ENCODE measurements at places on chromosomes 5 and 9.

DNA sequence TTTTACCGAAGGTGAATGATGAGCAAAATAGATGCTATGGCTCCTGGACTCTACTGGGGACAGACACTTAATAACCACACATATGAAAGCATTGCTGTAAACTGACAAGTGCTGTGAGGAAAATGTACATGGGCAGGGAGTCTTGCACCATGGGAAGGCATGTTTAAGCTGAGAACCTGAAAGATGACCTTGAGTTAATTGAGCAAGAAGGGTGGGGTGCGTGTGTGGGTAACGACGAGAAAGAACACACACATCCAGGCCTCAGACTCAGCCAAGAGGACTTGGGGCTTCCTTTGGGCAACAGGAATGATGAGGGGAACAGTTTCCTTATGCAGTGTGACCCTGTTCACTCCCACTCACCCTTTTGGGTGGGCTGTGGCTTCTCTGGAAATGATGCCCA is 73.1 kb downstream of the HSPA4 start:
- DNase-seq, result no peak

- no peak for DNase-seq
Observed at GRCh38 chr9:89958086-89958485, 353.3 kb downstream of the GADD45G start.

DNA sequence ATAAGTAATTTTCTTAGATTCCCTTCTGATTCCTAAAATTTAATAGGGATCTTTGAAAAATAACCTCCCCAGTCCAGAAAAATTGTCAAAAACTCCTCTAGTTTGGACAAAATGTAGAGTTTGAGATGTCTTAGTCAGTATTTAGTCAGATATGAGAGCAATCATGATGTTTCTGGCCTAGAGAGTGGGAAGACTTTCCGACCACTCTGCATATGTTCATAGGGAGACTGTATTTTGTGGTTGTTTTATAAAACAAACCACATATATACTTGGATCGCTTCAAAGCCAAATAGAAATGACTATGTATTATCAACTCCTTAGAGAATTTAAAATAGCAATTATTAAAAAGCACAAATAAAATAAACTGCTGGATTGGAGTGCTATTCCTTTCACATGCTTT is 15.8 kb downstream of the ZFAND5 start:
- DNase-seq, result no peak

DNA sequence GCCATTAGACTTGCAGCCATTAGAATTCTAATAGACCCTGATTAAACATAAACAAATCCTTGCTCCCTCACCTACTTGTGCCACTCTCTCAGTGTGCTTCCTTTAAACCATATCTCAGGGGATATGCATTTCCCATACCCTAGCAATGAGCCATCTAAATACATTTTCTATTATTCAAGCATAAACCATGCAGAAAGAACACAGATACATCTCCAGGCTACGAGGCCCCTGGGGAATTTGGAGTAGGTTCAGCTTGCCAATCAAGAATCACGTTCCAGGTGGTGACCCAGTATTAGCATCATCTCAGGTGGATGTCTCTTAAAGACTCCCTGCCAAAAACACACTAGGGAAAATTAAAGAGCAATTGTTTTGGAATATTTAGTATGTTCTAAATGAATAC is 93.0 kb upstream of the CCL21 start:
- DNase-seq, result no peak

DNA sequence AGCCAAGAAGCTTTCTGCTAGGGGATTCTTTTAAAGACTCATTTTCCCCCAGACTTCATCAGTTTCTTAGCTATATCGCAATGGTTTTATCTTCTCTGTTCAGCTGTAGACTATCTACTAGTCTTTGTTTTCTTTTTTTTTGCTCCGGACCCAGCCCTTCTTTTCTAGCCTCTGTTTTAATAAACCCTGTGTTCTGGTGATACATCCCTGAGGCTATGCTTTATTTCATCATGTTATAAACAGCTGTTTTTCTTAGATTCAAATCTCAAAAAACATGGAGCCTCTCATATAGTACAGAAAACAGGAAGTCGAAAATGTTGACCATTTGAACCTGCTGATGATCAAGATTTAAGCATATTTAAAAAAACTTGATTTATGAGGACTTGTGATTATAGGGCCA is 37.8 kb downstream of the SCGB3A1 start:
- DNase-seq, result no peak

GRCh38 chr9:8366161-8366926 is 566.8 kb upstream of the DMAC1 start:
- no peak for DNase-seq

DNA sequence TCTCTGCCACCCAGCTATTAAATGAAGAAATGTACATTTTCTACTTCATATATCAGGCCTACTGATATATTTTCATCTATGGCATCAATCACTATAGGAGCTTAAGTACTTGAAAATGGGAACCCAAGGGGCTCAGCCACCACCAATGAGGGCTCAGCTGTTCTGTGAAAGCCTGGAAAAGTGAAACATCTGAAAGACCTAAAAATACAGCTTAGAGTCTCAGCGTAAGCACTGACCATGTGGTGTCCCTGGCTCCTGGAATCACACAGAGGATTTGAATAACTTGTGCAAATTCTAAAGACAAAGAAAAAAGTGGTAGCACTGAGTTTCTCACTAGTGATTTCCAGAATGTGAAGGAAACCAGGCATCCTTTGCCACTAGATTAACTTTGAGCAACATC is 64.5 kb downstream of the PTPRD start:
- no peak for DNase-seq

- DNase-seq, result no peak
Observed at GRCh38 chr9:3541206-3541605, 15.4 kb upstream of the RFX3 start.

- no peak for DNase-seq
Observed at GRCh38 chr5:134107779-134108178, 6.7 kb upstream of the TCF7 start.

- DNase-seq, result no peak
Observed at GRCh38 chr9:123712399-123712798, 217.5 kb downstream of the DENND1A start.

DNA sequence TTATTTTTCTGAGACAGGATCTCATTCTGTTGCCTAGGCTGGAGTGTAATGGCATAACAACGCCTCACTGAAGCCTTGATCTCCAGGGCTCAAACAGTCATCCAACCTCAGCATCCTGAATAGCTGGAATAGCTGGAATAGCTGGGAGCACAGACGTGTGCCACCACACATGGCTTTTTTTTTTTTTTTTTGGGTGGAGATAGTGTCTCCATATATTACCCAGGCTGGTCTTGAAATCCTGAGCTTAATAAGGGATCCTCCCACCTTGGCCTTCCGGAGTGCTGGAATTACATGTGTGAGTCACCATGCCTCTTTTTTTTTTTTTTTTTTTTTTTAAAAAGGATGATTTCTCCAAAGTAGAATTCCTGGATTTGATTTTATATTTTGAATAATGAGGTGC is 60.7 kb downstream of the NSD1 start:
- DNase-seq, result no peak

DNA sequence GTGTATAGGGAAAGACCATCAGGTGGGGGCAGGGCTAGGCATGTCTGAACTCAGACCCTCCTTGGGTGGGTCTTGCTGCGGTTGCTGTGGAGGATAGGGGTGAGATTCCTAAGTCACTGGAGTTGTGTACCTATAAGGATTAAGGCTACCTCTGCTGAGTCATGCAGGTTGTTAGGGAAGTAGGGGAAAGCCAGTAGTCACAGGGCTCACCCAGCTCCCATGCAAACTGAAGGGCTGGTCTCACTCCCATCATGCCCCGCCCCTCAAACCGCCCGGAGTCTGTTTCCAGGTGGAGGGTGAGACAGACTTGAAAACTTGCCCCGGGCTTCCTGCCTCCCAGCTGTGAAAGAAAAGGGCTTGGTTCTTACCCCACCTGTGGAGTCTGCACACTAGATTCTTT is 161.8 kb downstream of the CAVIN4 start:
- DNase-seq, result no peak

- no peak for DNase-seq
Observed at GRCh38 chr9:22097707-22098106, 88.6 kb upstream of the CDKN2B start.

- DNase-seq, result no peak
Observed at GRCh38 chr5:158324236-158324635, 465.3 kb upstream of the CLINT1 start.

DNA sequence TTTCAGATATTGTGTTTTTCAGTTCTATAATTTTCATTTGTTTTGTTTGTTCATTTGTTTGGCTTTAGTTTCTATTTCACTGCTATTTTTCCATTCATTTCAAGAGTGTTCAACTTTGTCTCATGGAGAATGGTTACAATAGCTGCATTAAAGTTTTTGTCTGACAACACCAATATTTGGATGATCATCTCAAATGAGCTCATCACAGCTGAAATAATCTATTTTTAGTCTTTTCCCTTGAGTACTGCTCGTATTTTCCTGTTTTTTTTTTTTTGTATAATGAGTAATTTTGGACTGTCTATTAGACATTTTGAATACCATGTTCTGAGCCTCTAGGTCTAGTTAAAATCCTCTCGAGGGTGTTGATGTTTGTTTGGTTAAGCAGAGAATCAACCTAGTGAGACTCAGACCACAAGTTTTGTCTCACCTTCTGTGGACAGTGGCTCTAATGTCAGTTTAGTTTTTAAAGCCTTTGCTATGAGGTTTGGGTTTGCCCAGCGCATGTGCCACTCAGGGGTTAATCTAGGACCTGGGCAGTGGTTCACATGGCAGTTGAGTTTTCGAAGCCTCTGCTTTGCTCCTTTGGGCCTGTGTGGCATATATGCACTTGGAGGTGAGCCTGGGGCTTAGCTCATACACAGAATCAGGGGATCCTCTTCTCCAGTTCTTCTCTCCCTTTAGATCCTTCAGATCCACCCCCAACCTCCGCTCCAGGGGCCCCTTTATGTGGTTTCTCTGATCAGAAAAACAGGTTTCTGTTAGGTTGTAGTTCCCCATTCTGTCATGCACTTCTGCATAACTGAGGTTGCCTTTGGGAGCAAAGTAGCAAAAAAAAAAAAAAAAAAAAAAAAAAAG is 79.8 kb downstream of the ARSB start:
- DNase-seq, result no peak

- no peak for DNase-seq
Observed at GRCh38 chr5:14186059-14186830, 43.1 kb downstream of the TRIO start.

DNA sequence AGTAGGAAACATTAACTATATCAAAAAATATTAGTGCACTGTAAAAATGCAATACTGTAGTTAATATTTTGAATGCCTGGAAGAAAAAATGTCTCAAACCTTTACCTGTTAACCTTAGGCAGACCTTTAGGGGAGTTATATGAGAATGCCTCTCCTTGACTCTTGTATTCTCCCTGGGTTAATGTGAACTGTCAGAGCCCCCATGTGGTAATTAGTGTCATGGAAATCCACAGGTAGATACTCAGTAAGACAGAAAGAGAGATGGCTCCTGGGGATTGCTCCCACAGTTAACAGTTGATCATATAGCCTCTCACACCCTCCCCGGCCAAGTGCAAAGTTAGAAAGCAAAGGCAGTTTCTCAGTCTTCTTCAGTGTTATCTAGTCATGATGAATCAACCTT is 742.8 kb downstream of the NR2F1-AS1 start:
- DNase-seq, result no peak

All from C1 segment of cervical spinal cord (tissue), 14 donors.